ENCODE measurements at places on chromosomes 6 and 20. TPM values are rescaled to one million over a fixed set of nuclear protein-coding genes. Genes with fewer than 3 reads are reported as not detected.
A peak's percentile ranks its signal among the peaks of the same experiment; 100 is the strongest.

Gene CDC25B
- 18.3 TPM for total RNA-seq

Gene TBP
- 5.6 TPM for total RNA-seq

DNA sequence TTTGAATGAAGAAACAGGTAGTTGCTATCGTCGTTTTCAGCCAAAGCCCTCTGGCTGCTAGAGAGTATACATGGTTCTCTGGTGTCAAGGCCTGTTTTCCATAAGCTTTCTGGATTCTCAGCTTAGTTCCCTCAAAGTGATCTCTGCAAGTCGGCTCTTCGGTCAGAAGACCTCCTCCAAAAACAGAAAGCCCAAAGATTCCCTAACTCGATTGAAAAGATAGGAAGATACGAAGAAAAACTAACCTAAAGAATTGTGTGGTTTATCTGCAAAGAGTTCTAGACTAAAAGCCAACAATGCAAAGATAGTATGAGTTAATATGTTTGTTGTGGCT, 545 bp upstream of the ASCC3 start:
- H3K4me1 ChIP-seq = no peaks in the 10 kb centered on the region
- no peaks in the 10 kb centered on the region for H3K27me3 ChIP-seq
- H3K27ac ChIP-seq = peak overlapping the region; percentile 94
- H3K4me3 ChIP-seq = peak overlapping the region; percentile 64

GRCh38 chr6:136582711-136583471, 32.7 kb upstream of the MAP7 start:
- no peak overlapping the region for H3K4me3 ChIP-seq
- H3K27me3 ChIP-seq = no peaks in the 10 kb centered on the region
- no peaks in the 10 kb centered on the region for H3K36me3 ChIP-seq
- no peak for DNase-seq
- H3K27ac ChIP-seq = no peak overlapping the region

Gene PSORS1C2
- not detected for total RNA-seq

Gene MYH7B
- total RNA-seq = 0.37 TPM

DNA sequence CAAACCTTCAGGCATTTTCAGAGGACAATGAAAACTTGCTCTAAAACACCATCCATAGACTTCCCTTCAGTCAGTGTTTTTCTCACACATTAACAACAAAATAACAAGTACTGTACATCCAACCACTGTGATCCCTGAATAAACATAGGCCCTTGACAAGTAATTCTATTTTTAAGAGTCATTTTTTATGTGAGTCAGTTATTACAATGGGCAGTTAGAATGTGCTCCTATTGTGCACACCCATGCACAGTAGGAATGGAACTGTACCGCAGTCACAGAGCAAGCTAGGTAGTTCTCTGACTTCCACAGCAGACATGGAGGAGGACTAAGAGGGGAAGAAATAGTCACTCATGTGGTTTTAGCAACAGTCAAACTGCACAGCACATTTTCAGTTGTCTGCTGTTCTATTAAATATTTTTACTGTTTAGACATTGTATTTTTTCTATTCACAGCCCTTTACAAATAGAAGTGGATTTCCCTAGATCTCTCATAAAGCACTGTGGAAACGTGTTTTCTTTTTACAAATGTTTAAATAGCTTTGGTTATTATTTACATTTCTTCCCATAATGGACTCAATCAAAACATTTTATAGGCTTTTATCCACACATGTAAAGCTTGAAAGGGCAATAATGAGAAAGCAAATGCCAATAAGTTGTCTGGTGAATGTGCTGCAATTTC, 100.4 kb downstream of the JAG1 start:
- no peak overlapping the region for H3K27ac ChIP-seq
- no peak overlapping the region for H3K4me3 ChIP-seq
- no peak for DNase-seq

Gene RIPOR3
- total RNA-seq = 9.4 TPM

- no peaks in the 10 kb centered on the region for H3K36me3 ChIP-seq
- H3K4me1 ChIP-seq = peaks cover 13% of the 10 kb centered on the region
- H3K4me3 ChIP-seq = peak overlapping the region; percentile 79
- H3K27me3 ChIP-seq = no peaks in the 10 kb centered on the region
- peak overlapping the region; percentile 98 for H3K27ac ChIP-seq
These were observed 416 bp downstream of the PTPRK start for GRCh38 chr6:128519931-128520435.

- no peak overlapping the region for H3K4me3 ChIP-seq
- no peaks in the 10 kb centered on the region for H3K4me1 ChIP-seq
- H3K36me3 ChIP-seq = no peaks in the 10 kb centered on the region
- H3K27me3 ChIP-seq = no peaks in the 10 kb centered on the region
- no peak for DNase-seq
These were observed 92.5 kb upstream of the E2F3 start for GRCh38 chr6:20309186-20309585.

All from right lobe of liver (tissue), 6 donors.